ENCODE measurements at places on chromosomes 5 and 9. TPM values are rescaled to one million over a fixed set of nuclear protein-coding genes. Genes with fewer than 3 reads are reported as not detected.

Gene HTR4
- not detected for total RNA-seq

Gene RNF208
- total RNA-seq = 0.33 TPM

- DNase-seq = no peak
Measured at GRCh38 chr9:93173365-93174051, 10.4 kb upstream of the WNK2 start.

GRCh38 chr5:157997991-157998504 lies 139.1 kb upstream of the CLINT1 start:
- DNase-seq = peak; percentile 39

DNA sequence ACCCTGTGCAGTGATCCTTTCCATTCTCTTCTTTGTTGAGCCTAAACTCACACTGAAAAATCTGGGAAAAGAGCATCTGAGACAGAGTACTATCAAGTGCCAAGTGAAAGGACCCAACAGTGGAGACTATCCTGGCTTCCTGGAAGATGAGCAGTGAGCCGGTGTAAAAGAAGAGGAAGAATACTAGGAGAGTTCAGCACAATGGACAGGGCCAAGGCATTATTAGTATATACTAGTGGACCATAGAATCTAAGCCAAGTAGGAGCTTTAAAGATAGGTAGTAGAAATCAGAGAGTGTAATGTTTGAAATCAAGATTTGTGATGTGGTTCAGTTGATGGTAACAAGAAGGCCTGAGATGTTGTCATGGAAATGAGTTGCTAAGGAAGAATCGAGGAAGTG lies 140.8 kb downstream of the CAMK4 start:
- DNase-seq = peak; percentile 23

Gene CATSPER3
- total RNA-seq = under 0.01 TPM

Gene PCDHGB7
- 13.6 TPM for total RNA-seq

Gene MTREX
- 85.7 TPM for total RNA-seq

Gene TMEM232
- 5.6 TPM for total RNA-seq

GRCh38 chr9:86925686-86926085 lies 21.6 kb downstream of the GAS1 start:
- no peak for DNase-seq

DNA sequence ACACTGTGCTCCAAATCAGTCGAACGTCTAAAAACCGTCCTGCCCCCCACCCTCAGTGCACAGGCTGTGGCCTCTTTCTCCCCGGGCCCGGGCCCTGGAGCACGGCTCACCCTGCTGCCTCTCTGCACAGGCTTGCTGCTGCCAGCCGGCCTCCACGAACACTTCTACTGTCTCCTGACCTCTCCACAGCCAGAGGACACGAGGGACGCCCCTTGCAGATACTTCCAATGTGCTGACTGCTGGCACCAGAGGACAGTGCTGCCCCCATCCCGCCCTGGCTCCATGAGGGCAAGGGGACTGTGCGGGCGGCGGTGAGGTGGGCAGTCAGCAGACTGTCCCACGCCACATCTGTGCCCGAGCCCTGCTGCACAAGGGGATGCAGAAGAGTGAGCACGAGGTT lies 174.8 kb downstream of the COL23A1 start:
- no peak for DNase-seq

GRCh38 chr5:132076983-132077382 lies 3.4 kb downstream of the CSF2 start:
- no peak for DNase-seq
